ENCODE measurements at places on chromosomes 7 and 10. TPM values are rescaled to one million over a fixed set of nuclear protein-coding genes. Genes with fewer than 3 reads are reported as not detected.

The GRID1 gene
- not detected for total RNA-seq

The CYCS gene
- total RNA-seq, result 143 TPM

The BMPER gene
- total RNA-seq, result 0.35 TPM

The NPFFR1 gene
- total RNA-seq, result not detected

- no peak for DNase-seq
Observed at GRCh38 chr7:34067005-34067778, 161.9 kb downstream of the BMPER start.

DNA sequence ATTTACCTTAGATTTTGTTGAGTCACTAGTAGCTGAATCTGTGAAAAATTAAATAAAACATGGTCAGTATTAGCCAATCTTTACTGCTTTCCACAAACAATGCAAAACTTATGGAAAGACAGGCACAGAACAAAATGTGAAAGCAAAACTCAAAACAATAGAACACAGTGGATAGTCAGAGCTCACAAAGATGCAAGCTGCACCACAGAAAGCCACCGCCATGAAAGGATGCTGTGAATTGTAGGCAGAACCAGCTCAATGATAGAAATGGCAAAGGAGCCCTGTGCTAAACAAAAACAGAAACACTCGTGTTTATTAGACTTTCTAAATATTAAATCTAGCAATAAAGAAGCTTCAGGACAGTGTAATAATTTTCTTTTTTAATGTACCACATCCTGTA is 134.4 kb downstream of the ARHGAP21 start:
- no peak for DNase-seq

GRCh38 chr7:142787034-142787768 is 16.4 kb downstream of the PRSS2 start:
- no peak for DNase-seq

- DNase-seq, result no peak
Observed at GRCh38 chr7:28081016-28081415, 99.6 kb downstream of the JAZF1 start.

DNA sequence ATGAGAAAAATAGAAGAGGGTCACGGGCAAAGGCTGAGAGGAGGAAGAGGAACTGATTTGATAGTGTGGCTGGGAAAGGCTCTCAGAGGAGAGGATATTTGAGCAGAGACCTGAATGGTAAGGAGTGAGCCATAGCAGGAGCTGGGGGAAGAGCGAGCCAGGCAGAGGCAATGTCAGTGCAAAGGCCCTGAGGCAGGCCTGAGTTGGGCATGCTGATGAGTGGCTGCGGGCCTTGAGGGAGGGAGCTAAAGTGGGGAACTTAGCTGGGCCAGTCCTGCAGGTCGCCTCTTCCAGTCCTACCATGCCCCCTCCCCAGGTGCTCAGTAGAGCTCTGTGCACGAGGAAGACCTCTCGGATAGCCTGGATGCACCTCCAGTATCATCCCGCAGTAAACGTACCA is 55.4 kb upstream of the FGFR2 start:
- no peak for DNase-seq

DNA sequence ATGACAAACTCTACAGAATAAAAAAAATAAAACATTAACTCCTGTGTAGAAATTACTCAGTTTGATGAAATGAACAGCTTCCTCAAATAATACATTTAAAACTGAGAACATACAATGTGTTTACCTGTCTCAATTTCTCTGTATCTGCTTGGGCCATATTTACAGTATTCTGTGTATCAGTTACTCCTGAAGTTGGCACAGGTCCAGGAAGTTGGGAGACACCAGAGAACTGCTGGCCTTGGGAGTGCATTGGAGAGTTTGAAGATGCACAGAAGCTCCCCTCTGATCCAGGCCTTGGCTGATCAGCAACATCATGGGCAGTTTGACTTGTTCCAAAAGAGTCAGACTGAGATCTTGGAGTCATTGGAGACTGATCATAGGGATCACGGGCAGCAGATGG is 155.1 kb downstream of the GALNT11 start:
- DNase-seq, result no peak

DNA sequence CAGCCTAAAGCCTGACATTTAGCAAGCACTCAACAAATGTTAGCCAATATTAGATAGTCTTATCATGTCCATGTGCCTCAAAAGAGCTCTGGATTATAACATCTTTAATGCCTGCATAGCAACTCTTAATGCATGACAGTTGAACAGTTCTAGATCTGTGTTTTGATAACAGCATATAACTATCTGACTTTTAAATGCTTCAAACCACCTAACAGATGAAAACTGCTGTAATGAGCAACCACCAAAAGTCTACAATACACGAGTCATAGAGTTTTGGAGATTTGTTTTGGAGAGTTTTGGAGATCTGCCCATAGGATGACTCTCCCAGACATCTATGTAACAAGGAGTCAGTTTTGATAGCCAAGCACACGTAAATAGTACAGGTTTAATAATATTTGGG is 227.3 kb downstream of the TWIST1 start:
- no peak for DNase-seq

Data from T-helper 17 cell (primary cell).